ENCODE measurements at places on chromosomes 5 and 9. TPM values are rescaled to one million over a fixed set of nuclear protein-coding genes. Genes with fewer than 3 reads are reported as not detected.

- DNase-seq, result no peak
Observed at GRCh38 chr5:109351988-109352864, 57.5 kb downstream of the PJA2 start.

DNA sequence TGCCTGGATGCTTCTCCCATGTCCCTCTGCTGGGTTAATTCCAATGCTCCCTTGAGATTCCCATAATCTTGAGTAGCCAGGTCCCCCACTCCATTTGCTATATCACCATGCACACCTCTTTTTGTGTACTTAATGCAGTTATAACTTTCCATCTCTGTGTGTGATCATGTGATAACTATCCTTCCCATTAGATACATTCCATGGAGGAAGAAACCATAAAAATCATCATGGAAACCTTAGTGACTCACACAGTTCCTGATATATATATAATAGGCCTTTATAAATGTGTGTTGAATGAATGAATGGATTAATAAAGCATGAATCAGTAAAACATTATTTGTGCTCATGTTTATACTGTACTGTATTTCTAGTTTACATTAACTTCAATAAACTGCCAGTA, 104.6 kb downstream of the PCSK5 start:
- no peak for DNase-seq

- no peak for DNase-seq
Observed at GRCh38 chr9:92807757-92808725, 43.4 kb upstream of the BICD2 start.

Gene GLRA1
- polyA plus RNA-seq, result not detected

DNA sequence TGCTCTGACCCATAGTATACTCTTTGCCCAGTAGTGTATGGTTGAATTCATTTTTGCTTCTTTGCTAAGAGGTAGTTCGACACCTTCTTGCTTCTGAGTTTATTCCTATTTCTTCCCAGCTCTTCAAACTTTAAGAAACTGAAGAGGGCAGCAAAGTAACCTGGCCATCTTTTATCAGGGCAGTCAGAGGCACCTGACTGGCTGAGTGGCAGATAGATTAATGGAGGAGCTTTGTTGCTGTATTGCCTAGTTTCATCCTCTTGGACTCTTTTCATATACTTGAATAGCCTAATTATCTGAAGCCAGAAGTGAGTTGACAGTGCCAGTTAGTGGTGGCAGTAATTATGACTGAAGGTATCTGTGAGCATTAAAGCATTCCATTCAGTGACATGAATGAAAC, 82.5 kb downstream of the UHRF2 start:
- DNase-seq, result no peak

DNA sequence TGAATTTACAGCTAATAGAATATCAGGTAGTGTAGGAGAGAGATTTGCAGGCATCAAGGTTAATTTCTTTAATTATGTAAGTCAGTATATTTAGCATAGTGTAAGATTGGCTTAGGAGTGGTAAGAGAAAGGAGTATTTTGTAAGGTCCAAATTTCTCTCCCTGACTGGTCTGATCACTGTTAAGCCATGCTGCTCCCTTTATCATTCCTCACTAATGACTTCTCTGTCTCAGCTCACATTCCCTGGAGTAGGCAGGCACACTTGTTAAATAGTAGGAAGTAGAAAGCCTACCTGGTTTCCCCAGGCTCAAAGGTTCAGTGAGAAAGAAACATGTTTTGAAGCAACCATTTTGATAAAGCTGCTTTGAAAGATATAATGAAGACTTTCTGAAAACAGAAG, 90.7 kb downstream of the SMIM15 start:
- DNase-seq, result no peak

GRCh38 chr5:81117566-81117965, 115.6 kb upstream of the CKMT2 start:
- no peak for DNase-seq

Gene TRIP13
- polyA plus RNA-seq, result 14.4 TPM

Gene LRRC8A
- 25.3 TPM for polyA plus RNA-seq
